CD8-positive, alpha-beta memory T cell (primary cell): ENCODE measurements at places on chromosomes 1 and 21. TPM values are rescaled to one million over a fixed set of nuclear protein-coding genes. Genes with fewer than 3 reads are reported as not detected.
A peak's percentile ranks its signal among the peaks of the same experiment; 100 is the strongest.

- DNase-seq, result no peak
- H3K27ac ChIP-seq, result no peak overlapping the region
- no peak overlapping the region for H3K4me3 ChIP-seq
- H3K27me3 ChIP-seq, result no peaks in the 10 kb centered on the region
- H3K36me3 ChIP-seq, result peaks cover 10% of the 10 kb centered on the region
- peaks cover 29% of the 10 kb centered on the region for H3K4me1 ChIP-seq
Observed at GRCh38 chr1:227775841-227776240, 39.6 kb upstream of the PRSS38 start.

DNA sequence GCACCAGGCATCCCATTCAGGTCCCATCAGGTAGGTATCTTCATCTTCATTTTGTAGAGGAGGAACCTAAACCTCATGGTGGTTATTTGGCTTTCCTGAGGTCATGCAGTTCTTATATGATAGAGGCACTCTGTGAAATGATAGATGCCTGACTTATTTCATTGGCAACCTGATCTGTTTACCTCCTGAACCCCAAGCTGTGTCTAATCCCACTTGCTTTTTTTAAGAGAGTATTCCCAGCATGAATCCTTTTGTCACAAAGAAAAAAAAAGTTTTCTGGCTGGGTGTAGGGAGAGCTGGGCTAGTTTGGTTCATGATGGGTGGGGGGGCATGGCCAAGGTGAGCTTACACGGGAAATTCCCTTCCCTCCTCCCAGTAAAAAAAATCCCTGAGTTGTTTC is 154.2 kb downstream of the TENT5C start:
- no peaks in the 10 kb centered on the region for H3K27me3 ChIP-seq
- no peaks in the 10 kb centered on the region for H3K36me3 ChIP-seq
- H3K27ac ChIP-seq, result no peak overlapping the region
- DNase-seq, result no peak

- H3K36me3 ChIP-seq, result no peaks in the 10 kb centered on the region
- H3K4me1 ChIP-seq, result peaks cover 6% of the 10 kb centered on the region
- no peak overlapping the region for H3K4me3 ChIP-seq
- no peak overlapping the region for H3K27ac ChIP-seq
Observed at GRCh38 chr1:161407451-161407985, 39.8 kb upstream of the CFAP126 start.

- H3K36me3 ChIP-seq, result no peaks in the 10 kb centered on the region
- no peaks in the 10 kb centered on the region for H3K4me1 ChIP-seq
- no peak overlapping the region for H3K27ac ChIP-seq
- H3K27me3 ChIP-seq, result peaks cover 4% of the 10 kb centered on the region
- DNase-seq, result no peak
Observed at GRCh38 chr1:204858363-204858821, 12.3 kb upstream of the NFASC start.

- DNase-seq, result no peak
- H3K36me3 ChIP-seq, result no peaks in the 10 kb centered on the region
- no peaks in the 10 kb centered on the region for H3K27me3 ChIP-seq
- H3K27ac ChIP-seq, result no peak within 1 kb of the TSS
Observed at GRCh38 chr1:89363638-89364536, at the start of gene GBP6. Gene GBP6 (plus strand): TSS chr1:89364059. CDS start chr1:89368552, 4,493 bp downstream.

GRCh38 chr1:30977511-30977910 is 69.0 kb upstream of the SDC3 start:
- no peak overlapping the region for H3K27ac ChIP-seq
- no peaks in the 10 kb centered on the region for H3K27me3 ChIP-seq
- peaks cover 39% of the 10 kb centered on the region for H3K36me3 ChIP-seq
- no peak for DNase-seq
- H3K4me3 ChIP-seq, result no peak overlapping the region

- no peak for DNase-seq
- H3K27me3 ChIP-seq, result no peaks in the 10 kb centered on the region
- no peak overlapping the region for H3K27ac ChIP-seq
- H3K36me3 ChIP-seq, result no peaks in the 10 kb centered on the region
- H3K4me3 ChIP-seq, result no peak overlapping the region
Observed at GRCh38 chr1:183685112-183685713, 32.1 kb upstream of the APOBEC4 start.

DNA sequence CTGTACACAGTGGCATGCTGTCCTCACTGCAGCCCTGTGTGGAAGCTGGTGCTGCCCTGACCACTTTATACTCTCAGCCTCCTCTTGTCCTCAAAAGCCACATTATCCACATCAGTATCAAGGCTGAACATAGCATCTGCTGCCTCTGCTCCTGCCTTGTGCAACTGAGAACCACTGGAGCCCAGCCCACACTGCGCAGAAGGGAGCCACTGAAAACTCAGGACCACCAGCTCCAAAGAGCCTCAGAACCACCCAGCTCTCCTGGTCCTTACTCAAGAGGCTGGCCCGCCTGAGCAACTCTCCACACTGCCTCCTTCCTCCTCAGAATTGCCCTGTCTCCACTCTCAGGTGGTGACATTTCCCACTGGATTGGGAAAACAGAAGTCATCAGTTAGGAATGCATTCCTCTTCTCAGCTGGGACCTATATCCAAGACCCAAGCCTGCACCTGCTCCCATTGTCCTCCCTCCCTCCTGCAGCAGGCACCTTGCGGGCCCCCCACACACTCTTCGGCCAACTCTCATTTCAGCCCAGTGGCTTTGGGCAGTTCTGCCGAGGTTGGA is 7.0 kb upstream of the KISS1 start:
- no peaks in the 10 kb centered on the region for H3K36me3 ChIP-seq
- DNase-seq, result no peak
- H3K27me3 ChIP-seq, result peaks cover 3% of the 10 kb centered on the region
- peaks cover 5% of the 10 kb centered on the region for H3K4me1 ChIP-seq

DNA sequence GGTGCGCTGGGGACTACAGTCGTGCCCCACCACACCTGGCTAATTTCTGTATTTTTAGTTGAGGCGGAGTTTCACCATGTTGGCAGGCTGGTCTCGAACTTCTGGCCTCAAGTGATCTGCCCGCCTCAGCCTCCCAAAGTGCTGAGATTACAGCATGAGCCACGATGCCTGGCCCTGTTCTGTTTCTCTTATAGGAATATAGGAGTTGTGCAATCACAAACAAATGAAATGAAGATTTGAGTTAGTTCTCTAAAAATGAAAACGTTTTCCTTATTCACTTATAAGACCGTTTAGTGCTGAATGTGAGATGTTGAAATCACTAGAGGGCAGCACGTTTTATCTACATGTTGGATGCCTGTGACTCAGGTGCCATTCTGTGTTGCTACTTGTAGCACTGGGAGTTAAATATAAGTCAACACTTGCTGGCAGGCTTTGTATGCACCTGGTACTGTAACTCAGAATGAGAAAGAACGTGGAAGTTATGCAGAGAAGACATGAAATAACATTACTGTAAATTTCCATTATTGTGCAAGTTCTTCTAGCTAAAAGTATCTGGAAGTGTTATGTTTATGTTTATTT is 45.8 kb downstream of the MIGA1 start:
- H3K4me1 ChIP-seq, result no peaks in the 10 kb centered on the region
- no peaks in the 10 kb centered on the region for H3K27me3 ChIP-seq
- no peak for DNase-seq
- H3K4me3 ChIP-seq, result no peak overlapping the region

DNA sequence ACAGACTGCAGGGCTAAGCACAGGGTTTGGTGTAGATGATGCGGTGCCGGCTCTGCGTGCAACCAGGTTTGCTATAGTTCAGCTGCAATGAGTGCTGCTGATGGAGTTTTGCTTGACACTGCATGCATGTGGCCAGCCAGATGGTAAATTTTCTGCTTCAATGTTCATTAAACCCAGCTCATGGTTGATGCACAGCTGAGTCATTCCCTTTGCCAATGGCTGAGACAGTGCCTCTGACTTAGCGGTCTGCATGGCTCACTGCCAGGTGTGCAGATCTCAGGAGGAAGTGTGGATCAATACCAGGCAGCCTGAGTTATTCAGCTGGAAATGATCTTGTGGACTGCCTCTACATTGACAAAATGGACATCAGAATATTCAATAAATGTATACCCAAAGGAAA is 172.7 kb upstream of the ZP4 start:
- no peaks in the 10 kb centered on the region for H3K36me3 ChIP-seq
- H3K4me1 ChIP-seq, result no peaks in the 10 kb centered on the region
- no peak overlapping the region for H3K27ac ChIP-seq
- no peak overlapping the region for H3K4me3 ChIP-seq

DNA sequence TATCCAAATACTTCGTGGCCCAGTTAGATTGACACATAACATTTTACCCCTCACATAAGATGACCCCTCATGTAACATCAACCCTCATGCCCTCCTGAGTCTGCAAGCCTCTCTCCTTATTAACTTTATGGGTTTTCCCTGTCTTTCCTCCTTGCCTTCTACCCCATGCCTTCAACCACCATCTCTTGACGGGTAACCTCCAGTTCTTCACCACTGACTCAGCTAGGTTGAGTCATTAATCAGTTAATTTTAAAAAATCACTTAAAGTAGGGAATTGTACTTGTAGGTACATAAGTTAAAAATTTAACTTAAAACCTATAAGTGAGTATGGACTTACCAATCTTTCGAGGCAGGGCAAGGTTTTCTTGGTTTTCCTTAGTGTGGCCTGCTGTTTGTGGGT is 330.7 kb downstream of the CAMTA1 start:
- no peak for DNase-seq
- H3K4me3 ChIP-seq, result no peak overlapping the region
- H3K4me1 ChIP-seq, result no peaks in the 10 kb centered on the region
- H3K27me3 ChIP-seq, result no peaks in the 10 kb centered on the region
- no peak overlapping the region for H3K27ac ChIP-seq

DNA sequence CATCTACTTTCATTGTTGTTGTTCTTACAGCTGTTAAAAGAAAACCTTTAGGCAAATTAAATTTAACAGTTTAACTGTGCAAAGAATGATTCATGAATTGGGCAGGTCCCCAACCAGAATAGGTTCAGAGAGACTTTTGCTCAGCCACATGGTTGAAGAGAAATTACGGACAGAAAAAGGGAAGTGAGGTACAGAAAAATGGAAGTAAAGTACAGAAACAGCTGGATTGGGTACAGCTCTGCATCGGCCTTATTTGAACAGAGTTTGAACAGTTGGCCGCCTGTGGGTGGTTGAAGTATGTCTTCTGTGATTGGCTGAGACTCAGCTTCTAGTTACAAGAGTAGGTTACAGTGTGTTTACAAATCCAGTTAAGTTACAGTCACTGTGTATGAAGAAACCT is 210.1 kb downstream of the FGGY start:
- no peak overlapping the region for H3K4me3 ChIP-seq
- H3K27me3 ChIP-seq, result no peaks in the 10 kb centered on the region
- no peaks in the 10 kb centered on the region for H3K4me1 ChIP-seq
- no peak overlapping the region for H3K27ac ChIP-seq
- H3K36me3 ChIP-seq, result no peaks in the 10 kb centered on the region
- no peak for DNase-seq

DNA sequence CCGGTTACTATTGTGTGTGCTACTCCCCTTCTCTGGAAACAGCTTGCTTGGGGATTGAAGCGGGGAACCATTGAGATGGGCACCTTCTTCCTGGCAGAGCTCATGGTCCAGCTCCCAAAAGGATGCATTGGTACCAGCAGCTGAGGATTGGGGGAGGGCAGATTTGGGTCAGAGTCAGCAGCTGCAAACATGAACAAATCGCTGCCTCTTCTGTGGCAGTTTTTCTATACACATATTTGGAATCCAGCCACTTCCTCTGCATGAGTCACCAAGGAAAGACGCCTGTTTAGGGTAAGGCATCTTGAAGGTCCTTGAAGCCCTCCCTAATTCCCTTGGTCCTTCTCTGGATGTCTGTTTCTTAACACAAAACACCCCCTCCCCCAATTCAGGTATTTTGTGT is 104.7 kb downstream of the DAB1 start:
- no peak overlapping the region for H3K4me3 ChIP-seq
- DNase-seq, result no peak
- no peaks in the 10 kb centered on the region for H3K27me3 ChIP-seq
- H3K36me3 ChIP-seq, result no peaks in the 10 kb centered on the region
- H3K4me1 ChIP-seq, result no peaks in the 10 kb centered on the region

DNA sequence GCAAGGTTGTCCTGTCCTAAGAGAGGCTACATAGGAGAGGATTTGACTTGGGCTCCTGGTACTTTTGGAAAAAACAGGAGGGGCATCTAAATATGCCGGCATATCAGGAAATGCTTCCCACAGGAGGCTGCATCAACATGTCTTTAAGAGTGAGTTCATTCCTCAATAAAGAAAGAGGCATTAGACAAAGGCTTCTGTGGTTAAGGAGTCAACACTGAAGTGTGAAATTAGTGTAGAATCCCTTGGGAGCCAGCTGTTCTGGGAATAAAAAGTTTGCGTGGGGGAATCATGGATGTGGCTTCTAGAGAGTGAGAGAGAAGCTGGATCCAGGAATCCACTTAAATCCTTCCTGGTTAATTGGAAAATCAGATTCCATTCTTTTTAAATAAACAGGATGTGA is 69.5 kb downstream of the DNM3 start:
- no peaks in the 10 kb centered on the region for H3K27me3 ChIP-seq
- no peaks in the 10 kb centered on the region for H3K4me1 ChIP-seq
- no peak overlapping the region for H3K27ac ChIP-seq
- DNase-seq, result no peak

DNA sequence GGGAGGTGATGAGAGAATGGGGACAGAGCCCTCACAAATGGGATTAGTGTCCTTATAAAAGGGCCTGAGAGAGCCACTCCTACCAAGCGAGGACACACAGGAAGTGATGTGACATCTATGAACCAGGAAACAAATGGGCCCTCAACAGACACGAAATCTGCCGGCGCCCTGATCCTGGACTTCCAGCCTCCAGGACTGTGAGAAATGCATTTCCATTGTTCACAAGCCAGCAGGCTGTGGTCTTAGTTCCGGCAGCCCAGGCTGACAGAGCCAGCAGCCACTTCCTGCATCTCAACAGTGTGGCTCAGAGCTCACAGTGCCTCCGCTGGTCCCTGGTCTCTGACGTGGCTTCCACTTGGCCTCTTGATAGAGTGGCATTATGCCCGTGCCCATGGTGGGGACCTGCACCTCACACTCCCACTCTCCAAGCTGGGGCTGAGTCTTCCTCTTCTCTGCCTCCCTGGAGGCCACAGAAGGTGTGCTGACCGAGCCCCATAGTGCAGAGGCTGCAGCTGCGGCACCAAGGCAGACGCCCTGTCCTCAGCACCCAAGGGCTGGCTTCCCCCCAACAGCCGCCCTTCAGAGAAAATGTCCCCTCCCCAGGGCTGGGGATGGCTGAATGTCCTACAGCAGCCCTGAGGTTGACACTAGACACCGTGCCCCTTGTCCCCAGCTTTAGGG is 44.9 kb downstream of the ACOT7 start:
- H3K4me1 ChIP-seq, result peaks cover 20% of the 10 kb centered on the region
- H3K27ac ChIP-seq, result peak overlapping the region; percentile 53
- no peaks in the 10 kb centered on the region for H3K36me3 ChIP-seq

HAO2 gene
- not detected for total RNA-seq

GPR25 gene
- total RNA-seq, result 0.18 TPM

NPHP4 gene
- total RNA-seq, result 11.5 TPM

DMBX1 gene
- total RNA-seq, result not detected

RIMS3 gene
- total RNA-seq, result 1.7 TPM

VHLL gene
- total RNA-seq, result not detected

CRYAA gene
- not detected for total RNA-seq

RNF223 gene
- not detected for total RNA-seq

SAMD13 gene
- total RNA-seq, result 0.35 TPM

IPP gene
- 19.4 TPM for total RNA-seq

ANKRD65 gene
- total RNA-seq, result not detected

FBXO2 gene
- total RNA-seq, result 1.8 TPM

RRP15 gene
- total RNA-seq, result 49.4 TPM
